K562 (cell line): ENCODE measurements at places on chromosomes 7 and 10.

GRCh38 chr10:123150986-123151736 is 3.0 kb upstream of the BUB3 start:
- no peak for DNase-seq

DNA sequence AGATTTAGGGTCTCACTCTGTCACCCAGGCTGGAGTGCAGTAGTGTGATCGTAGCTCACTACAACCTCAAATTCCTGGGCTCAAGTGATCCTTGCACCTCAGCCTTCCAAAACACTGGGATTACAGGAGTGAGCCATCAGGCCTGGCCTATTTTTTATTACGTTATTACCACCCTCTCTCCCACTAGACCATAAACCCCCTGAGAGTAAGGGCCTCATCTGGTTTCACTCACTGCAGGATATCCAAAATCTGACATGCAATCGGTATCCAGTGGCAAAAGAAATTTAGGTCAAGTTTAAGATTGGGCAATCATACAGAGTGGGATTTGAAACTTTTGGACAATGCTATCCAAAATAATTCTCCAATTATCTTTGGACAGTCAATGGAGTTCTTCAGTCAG is 117.0 kb upstream of the NEBL start:
- DNase-seq, result no peak

- no peak for DNase-seq
These were observed 105.2 kb upstream of the PRPS1L1 start for GRCh38 chr7:18132811-18133210.

DNA sequence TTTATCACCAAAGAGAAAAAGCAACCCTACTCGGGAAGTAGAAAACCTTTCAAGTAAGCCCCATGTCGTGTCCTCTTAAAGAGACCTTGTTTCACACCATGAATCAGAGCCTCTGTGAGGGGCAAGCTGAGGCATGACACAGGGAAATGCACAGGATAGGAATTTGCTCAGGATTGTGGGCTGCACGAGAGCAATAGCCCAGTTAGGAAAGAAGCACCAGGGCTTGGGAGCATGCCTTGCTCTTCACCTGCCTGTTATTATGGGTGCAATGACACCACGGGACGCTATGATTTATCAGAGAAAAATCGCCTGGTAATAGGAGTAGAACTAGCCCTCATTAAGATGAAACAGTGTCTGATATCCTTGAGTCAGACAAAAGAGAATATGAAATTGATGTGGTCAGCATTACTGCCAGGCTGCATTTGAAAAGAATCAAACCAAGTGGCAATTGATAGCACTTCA is 562.9 kb upstream of the NRP1 start:
- DNase-seq, result no peak

GRCh38 chr7:114102131-114102530 is 183.3 kb upstream of the PPP1R3A start:
- no peak for DNase-seq

DNA sequence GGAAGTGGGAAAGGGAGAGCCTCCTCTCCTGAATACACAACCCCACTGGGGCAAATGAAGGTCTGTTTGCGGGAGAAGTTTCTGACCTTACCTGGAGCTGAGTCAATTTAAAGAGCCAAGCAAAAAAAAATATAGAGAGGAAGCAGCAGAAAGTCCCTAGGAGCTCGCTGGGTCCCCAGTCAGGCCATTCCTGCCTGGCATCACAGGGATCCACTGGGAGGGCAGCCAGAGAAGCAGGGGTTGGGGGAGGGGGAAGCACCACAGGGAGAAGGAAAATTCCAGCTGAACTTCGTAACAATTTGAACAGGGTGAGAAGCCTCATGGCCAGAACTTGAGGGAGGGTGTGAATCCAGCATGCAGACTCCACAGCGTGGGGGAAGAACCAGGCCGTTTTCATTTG is 298.7 kb downstream of the LRRTM3 start:
- DNase-seq, result no peak
